ENCODE measurements at places on chromosomes 7 and 10.
A peak's percentile ranks its signal among the peaks of the same experiment; 100 is the strongest.

- DNase-seq: no peak
These were observed 556.7 kb downstream of the TYW1 start for GRCh38 chr7:67553378-67553777.

- DNase-seq: no peak
These were observed 27.2 kb downstream of the GTF2IRD1 start for GRCh38 chr7:74480861-74481417.

- DNase-seq: no peak
These were observed 1.5 kb downstream of the NIPSNAP2 start for GRCh38 chr7:55965805-55966421.

- peak; percentile 45 for DNase-seq
These were observed 63.4 kb downstream of the HPSE2 start for GRCh38 chr10:99172128-99172738.

DNA sequence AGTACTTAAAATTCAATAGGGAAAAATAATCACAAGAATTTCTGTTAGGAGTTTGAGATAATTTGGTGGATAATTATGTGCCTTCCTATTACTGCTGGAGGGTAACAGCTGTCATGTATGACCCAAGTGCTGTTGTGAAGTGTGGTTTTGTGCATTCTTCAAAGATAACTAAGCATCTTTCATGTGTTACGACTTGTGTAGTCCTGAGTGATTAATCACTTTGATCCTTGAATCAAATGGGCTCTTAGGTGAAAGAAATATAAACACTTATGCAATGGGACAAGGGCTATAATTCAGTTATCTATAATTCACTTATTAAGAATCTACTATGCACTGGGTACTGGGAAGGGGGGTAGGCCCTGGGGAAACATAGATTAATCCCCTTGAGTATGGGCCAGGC lies 89.0 kb downstream of the CH25H start:
- DNase-seq: no peak

GRCh38 chr10:34405611-34406462 lies 409.3 kb downstream of the PARD3 start:
- no peak for DNase-seq

DNA sequence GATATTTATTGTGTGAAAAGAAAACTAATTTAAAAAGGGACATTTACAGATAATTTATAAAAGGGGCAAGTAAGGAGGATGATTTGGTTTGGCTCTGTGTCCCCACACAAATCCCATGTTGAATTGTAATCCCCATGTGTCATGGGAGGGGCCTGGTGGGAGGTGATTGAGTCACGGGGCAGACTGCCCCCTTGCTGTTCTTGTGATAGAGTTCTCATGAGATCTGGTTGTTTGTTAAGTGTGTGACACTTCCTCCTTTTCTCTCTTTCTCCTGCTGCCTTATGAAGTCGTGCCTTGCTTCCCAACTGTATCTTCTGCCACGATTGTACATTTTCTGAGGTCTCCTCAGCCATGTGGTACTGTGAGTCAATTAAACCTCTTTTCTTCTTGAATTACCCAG lies 171.0 kb upstream of the SEMA3E start:
- DNase-seq: no peak

- DNase-seq: no peak
These were observed 55.2 kb downstream of the TACC2 start for GRCh38 chr10:122044045-122044661.

DNA sequence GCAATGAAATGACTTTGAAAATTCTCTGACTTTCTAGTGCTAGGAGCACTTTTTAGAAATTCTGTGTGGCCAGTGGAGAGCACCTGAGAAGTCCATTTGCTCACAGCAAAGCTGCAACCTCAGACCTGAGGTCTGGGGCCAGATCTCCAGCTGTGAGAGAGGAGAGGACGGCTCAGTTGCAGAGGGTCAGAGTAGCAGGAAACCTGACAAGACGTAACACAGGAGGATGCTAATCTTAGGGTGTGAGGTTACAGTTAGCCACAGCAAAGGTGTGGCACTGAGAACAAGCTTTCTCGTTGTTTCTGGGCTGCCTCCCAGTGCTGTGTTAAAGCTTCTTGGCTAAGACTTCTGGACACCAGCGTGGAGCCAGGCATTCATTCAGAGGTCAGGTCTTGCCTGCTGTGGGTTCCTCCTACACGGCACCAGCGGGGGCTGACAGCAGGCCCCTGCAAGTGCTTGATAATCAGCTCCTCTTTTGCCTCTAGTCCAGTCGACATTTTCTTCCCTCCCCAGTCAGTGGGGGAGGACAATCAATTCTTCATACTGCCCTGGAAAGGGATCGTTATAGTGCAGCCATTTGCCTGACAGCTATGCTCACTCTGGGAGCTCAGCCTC lies 435.4 kb upstream of the DPP6 start:
- DNase-seq: no peak

DNA sequence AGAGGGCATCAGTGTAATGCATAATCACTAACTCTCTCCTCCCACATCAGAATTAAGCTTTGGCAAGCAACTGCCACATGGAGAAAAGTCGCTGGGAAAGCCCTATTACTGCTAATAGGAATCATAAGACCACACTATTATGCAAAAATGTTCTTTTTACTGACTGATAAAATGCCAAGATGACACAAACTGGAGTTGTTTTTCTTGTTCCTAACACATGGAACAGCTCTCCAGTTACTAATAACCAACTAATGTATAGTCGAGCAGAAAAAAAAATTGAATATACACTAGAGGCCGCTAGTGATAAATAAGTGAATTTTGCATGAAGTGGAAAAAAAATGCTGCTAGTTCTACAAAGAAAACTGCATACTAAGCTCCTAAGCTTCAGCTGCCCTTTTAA lies 165.6 kb downstream of the TPK1 start:
- peak; percentile 50 for DNase-seq

DNA sequence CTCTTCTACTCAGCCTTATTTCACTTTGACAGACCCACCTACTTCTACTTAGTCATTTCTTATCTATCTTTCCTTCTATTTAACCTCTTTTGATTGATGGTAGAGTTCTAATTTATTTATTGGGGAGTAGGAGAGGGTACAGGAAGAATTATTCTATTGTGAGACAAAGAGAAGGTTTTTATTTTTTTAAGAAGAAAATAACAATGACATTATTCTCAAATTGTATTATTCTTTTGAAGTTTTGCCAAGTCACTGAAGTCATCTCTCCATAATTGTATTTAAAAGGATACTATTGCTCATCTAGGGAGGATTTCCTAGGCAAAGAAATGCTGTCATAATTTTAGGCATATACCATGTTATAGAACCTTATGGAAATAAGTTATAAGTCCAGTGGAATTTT lies 52.7 kb downstream of the ITGB8 start:
- no peak for DNase-seq

DNA sequence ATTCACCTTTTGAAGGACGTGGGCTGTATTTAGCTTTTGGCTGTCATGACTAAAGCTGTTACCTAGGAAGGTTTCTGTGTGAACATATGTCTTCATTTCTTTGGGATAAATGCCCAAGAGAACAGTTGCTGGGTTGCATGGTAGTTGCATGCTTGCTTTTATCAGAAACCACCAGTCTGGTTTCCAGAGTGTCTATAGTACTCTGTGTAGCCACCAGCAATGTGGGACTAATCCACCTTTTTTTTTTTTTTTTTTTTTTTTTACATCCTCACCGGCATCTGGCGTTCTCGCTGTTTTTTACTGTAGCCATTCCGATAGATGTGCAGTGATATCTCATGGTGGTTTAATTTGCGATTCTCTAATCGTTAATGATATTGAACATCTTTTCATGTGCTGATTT lies 297.8 kb downstream of the SDK1 start:
- peak; percentile 96 for DNase-seq

DNA sequence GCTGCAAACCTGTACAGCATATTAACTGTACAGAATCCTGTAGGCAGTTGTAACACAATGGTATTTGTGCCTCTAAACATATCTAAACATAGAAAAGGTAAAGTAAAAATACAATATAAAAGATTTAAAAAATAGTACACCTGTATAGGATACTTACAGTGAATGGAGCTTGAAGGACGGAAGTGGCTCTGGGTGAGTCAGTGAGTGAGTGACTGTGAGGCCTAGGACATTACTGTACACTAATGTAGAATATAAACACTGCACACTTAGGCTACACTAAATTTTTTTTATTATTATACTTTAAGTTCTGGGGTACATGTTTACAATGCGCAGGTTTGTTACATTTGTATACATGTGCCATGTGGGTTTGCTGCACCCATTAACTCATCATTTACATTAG lies 97.3 kb upstream of the STK17A start:
- DNase-seq: no peak

GRCh38 chr7:105268511-105269392 lies 120.0 kb downstream of the SRPK2 start:
- peak; percentile 42 for DNase-seq

GRCh38 chr10:69366738-69367137 lies 50.0 kb downstream of the TACR2 start:
- DNase-seq: no peak

DNA sequence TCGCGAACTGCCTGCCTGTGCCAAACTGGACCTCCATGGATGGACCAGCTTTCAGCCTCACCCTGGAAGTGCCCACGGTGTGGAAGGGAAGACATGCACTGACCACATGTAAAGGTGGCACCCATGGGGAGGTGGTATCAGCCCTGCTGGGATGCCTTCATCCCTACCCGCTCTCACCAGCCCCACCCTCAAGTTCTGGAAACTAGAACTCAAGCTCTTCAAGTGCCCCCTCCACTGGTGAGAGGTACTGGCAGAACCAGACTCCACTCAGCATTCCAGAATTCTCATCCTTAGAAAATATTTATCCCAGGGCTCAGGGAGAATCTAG lies 5.9 kb downstream of the ZNF488 start:
- no peak for DNase-seq

- no peak for DNase-seq
These were observed 534.9 kb downstream of the DNAJB6 start for GRCh38 chr7:157871681-157872080.

DNA sequence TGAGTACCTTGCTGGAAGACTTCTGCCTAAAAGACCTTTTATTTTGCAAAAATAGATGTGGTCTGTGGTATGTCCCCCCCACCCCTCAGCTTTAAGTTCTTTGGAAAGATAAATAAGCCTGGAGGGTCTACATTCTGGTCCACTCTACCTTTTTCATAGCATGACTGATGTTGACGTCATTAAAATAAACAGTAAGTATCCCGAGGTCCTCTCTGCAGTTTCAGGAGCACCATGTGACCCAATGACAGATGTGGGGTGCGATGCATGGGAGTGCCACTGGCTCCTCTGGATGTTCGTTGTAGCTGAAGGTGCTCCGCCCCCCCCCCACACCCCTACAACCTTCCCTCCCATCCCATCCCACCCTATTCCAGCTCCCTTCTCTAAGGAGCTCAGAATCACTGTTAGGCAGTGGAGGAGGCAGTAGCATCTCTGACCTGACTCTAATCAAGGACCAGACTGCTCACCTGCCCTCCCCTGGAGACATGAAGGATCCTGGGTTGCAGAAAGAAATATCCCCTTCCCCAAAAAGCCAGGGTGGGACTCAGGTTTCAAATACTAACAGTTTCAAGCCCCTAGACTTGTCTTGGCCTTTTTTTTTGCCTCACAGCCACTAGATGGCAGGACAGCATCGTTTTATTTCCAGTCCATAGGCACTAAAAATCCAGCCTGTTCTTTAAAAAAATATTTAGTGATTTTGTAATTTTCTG lies 25.1 kb downstream of the CASP7 start:
- DNase-seq: peak; percentile 2

- no peak for DNase-seq
These were observed 23.9 kb upstream of the DNAJB6 start for GRCh38 chr7:157312941-157313340.

DNA sequence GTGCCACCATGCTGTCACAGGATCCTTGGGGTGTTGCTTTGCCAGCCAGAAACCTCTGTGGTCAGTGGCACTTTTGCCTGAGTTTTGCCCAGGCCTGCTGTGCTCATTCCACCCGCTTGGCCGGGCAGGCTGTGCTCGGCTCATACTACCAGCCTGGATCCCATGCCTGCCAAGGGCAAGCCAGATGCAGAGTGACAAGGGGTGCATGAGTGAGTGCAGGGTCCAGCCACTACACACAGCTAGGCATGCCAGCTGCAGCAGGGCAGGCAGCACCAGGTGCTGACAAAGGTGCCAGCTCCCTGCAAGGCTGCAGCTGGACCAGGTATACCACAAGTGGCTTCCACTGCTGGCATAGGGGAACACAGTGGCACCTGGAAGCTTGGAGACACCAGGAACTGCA lies 28.6 kb downstream of the C10orf67 start:
- no peak for DNase-seq

- DNase-seq: no peak
These were observed 401.1 kb upstream of the PODXL start for GRCh38 chr7:131957338-131958020.

DNA sequence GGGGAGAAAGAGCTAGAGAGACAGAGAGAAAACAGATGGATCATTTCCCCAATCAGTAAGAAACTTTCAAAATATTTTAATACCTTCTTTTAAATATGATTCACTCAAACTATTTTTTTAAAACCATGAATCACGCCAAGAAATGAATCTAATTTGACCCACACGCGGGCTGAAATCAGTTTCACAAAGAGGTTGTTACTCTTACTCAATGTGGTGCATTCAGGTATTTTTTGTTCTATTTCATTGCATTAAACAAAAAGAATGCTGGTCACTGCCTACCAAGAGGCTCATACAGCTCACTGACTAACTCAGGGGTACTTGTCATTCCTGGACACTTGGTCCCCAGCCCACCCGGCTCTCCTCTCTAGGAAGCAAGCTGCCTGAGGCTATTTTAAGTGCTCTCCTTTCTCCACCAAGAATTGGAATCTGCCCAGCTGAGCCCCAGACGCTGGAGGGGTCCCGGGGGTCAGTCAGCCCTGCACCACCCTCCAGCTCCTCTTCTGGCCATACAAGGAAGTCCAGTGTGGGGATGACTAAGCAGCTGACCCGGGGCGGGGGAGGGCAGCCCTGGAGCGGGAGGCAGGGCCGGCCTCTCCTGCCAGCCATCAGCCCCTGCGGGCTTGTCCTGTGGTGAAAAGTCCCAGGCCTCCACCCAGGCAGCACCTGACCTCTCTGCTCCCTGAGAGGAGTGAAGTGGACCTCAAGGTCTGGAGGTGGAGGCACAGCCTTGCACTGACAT lies 21.7 kb upstream of the PFKP start:
- no peak for DNase-seq

DNA sequence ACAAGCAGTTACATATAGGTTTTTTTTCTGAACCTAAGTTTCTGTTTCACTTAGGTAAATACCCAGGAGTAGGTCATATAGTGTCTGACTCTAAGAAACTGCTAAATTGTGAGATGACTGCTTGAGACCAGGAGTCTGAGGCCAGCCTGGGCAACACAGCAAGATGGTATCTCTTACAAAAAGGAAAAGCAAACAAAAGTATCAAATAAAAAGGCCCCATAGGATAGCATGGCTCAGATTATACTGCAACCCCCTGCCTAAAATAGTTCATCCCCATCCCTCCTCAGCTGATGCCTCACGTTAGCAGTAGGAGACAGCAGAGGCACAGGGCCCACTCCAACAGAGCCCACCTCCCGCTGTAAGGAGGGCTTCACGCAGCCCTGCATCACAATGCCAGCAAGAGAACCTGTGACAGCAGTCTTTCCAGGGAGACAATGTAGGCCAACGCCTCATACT lies 90.3 kb downstream of the SRPK2 start:
- DNase-seq: no peak

DNA sequence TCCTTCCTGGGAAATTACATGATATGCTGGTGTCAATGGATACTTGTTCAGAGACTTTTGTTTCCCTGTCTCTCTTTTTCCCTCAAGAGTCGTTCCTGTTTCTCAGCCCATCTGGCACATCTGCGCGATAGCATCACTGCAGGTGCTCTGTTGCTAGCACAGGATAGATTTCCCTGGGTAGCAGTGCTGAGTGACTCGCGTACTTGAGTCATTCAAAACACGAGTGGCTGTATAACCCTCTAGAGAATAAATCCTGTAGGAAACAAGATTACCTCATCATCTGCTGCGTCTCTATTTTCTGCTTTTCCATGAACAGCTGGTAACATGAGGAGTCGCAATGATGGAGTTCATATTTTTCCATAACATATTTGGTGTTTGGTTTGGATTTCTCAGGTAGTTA lies 452.0 kb upstream of the FZD8 start:
- DNase-seq: no peak
